Tongue (tissue), 3 donors: ENCODE measurements at places on chromosomes 3 and 15.
A peak's percentile ranks its signal among the peaks of the same experiment; 100 is the strongest.

DNA sequence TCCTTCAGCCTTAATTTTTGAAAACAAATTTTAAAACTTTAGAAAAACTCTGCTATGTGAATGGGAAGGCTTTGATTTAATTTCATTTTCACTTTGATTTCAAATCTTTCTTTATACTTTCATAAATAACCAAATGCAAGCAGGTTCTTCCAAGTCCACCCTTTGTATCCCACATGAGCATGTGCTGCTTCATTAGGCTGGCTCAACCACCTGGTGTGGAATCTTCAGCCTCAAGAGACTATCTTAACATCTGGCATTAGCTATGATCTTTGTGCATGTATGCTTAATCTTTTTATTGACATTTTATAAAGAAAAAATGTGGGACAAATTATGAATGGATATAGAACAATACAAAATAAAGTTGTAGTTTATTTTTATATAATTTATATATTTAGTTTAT lies 81.8 kb upstream of the MLF1 start:
- no peak for DNase-seq

GRCh38 chr15:49178497-49178896 lies 8.4 kb downstream of the GALK2 start:
- DNase-seq: no peak

DNA sequence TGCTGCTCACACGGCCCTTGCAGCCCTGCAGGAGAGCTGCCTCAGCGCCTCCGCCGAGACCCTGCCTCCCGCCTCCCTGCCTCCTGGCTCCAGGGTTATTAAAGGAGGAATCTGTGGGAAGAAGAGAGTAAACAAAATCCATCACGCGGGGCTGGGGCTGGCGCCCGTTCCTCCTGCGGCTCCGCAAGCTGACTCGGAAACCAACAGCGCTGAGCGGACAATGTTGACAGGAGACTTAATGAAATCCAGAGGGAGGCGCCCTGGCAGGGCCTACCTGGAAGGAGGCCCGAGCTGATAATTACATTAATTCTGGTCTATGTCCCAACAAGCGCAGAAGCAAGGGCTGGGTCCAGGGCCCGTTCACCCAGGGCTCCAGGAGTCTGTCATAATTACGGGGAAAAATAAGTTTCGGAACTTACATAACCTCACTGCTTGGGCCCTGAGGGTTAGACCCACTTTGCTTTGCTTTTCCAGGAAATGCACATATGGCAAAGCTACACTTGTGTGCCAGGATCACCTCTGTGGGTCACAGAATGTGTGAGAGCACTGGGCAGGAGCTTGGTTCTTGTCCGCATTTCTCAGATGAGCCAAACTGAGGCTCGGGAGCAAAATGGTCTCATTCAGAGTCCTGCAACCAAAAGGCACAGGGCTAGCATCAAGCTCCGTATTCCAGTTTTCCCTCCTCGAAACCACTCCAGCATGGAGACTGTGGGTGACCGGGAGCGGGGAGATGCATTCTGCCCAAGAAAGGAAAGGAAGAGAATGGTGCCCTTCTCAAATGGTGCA lies 43.8 kb upstream of the SLC6A6 start:
- peak; percentile 73 for DNase-seq

DNA sequence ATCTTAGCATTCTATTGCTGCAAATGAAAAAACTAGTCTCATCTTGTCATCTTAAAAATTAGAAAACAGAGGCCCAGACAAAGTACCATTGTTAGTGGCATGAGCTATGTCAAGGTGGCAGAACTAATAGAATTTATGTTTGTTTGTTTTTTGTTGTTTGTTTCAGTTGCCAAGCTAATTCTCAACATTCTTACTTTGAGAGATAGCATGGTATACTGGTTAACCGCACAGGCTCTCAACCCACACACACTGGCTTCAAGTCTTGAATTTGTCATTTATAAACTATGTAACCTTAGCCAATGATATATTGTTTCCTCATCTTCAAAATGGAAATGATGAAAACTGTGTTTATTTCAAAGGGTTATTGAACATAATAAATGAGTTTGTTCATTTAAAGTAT lies 367.6 kb upstream of the PLSCR5 start:
- no peak for DNase-seq

GRCh38 chr3:116877968-116878367 lies 168.4 kb downstream of the TUSC7 start:
- DNase-seq: no peak
